ENCODE measurements at places on chromosomes 11 and 22.

- no peak for DNase-seq
Observed at GRCh38 chr22:27153386-27153785, 496.0 kb downstream of the MIAT start.

DNA sequence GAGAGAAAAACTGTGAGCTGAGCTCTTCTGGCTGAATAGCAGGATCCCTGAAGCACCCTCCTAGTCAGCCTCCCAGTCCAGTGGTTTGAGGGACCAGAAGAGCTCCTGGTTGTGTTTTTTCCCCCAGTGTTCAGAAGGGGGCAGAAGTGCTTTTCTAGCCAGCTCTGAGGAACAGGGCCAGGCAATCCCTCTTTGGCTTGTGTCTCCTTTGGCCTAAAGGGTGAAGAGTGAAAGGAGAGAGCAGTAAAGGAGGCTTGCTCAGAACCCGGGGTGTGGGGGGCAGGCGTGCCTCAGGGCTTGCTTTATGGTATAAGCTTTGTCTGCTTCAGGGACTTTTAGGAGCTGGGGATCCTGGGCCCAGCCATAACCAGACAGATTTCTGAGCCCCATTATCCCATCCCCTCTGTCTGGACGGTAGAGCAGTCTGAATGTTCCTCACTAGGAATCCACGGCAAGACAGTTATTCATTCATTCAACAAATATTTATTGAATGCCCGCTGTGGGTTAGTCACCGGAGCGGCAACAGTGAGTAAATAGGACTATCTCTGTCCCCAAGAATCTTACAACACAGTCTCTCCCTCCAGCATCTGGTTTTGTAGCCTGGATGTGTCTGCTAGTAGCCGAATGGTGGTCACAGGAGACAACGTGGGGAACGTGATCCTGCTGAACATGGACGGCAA is 14.5 kb downstream of the ACP2 start:
- DNase-seq: no peak

GRCh38 chr11:36376888-36377758 is 81.0 kb downstream of the PRR5L start:
- peak; percentile 69 for DNase-seq

DNA sequence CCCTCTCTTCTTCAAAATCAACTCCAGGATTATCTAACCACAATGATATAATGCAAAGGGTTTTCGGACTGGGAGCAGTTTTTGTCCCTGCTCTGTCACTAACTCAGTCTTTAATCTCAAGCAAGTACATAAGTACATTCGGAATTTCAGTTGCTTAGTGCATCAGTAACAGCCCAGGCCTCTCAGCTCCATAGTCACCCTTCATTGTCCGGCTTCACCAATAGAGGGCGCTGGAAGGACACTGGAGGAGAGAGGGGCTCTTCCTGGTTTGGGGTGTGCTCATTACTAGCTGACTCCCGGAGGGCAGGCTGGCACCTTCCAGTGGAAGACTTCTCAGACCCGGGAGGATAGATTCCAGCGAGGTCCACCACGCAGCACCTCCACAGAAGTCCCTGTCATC is 90.4 kb upstream of the PDGFD start:
- no peak for DNase-seq

DNA sequence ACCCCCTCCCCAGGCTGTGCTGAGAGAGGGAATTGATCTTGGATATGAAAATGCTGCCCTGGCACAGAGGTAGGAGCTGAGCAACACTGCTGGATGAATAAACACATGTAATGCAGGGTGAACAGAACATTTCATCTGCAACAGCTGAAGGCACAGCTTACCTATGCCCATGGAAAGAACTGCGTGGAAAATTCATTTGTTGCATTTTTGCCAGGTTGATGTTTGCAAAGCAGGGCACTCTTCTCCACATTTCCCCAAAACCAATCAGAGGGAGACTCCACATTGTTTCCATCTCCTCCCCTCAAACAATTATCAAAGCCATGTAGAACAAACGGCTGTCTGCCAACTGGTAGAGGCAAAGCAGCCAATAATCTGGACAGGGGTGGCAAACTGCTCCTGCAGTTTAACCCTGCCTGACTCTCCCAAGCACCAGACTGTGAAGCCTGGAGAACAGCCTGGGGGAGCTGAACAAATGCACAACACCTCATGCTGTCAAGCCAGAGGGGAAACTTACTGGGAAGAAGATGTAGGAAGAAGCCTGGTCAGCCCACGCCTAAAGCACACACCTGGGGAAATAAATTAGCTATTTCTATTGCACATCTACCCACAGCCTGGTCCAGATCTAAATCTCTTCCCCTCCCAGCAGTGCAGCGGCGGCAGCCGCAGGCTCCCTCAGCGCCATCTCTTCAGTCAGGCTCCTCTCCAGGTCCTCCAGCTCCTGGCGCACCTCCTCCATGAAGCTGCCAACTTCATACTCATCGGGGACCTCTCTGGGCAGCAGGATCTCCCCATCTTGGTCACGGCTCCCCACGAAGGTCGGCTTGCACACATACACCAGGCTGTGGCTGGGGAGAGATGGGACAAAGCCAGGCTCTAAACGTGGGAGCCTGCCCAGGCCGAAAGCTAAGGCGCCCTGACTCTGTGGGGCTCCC is 44.3 kb downstream of the DKK3 start:
- DNase-seq: no peak

GRCh38 chr11:61120099-61120705 is 17.9 kb downstream of the CD5 start:
- no peak for DNase-seq

DNA sequence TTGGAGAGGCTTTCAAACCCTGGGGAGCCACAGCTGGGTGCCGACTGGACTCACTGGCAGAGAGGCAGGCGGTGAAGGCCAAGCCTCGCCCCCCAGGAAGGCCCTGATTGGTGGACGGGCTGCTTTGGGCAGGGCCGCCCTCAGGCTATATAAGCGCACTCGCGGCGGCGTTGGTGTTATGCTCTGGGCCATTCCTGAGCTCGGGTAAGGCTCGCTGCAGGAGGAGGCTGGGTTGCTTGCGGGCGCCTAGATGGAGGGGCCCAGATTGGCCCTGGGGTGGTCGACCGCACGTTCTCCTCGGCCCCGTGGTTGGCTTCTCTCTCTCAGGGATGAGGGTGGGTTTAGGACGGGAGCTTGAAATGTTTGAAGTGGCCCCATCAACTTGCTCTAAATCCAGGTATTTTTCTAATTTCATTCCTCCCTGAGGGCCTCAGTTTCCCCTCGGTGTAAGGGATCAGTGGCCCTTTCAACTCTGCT is at the start of gene SPDYC:
Gene SPDYC (plus strand): TSS at position 176 of the 477 bp plus-strand sequence. CDS start 1,125 bp downstream, outside the sequence.
- no peak for DNase-seq

DNA sequence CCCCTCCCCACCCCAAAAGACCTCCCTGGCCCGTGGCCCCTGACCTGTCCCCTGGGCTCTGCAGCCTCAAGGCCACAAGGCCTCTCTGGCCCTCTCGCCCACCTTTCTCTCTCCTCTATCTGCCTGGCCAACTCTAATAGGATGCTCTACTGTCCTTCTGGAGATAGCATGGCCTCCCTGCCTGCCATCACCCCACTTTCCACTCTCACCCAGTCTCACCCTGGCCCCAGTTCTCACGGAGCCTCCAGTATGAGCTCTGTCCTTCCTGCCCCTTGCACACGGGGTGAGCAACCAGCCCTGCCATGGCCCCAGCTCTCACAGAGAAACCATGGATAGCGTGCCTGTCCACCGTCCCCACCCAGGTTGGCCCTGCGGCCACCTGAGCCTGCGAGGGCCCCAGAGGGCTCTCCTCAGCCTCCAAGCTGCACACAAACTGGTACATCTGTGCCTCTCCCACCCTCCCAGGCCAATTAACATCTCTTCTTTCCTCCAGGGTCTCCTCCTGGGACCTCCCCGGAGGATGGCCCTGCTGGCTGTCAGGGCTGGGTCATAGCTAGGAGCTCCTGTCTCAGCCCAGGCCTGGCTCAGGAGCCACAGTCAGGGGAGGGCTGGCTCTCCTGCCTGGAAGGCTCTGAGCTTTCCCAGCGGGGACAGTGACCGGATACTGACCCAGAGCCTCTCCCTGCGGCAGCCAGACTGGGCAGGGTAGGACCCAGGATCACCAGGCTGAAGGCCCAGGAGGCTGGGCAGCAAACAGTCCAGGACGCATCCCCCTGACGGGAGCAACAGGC is 22.3 kb downstream of the RTN4R start:
- DNase-seq: no peak

GRCh38 chr11:64110465-64111375 is 55.2 kb downstream of the MACROD1 start:
- no peak for DNase-seq

GRCh38 chr11:74185285-74185684 is 14.2 kb downstream of the PPME1 start:
- DNase-seq: no peak

- DNase-seq: no peak
Observed at GRCh38 chr11:108242422-108242821, 19.6 kb downstream of the ATM start.

DNA sequence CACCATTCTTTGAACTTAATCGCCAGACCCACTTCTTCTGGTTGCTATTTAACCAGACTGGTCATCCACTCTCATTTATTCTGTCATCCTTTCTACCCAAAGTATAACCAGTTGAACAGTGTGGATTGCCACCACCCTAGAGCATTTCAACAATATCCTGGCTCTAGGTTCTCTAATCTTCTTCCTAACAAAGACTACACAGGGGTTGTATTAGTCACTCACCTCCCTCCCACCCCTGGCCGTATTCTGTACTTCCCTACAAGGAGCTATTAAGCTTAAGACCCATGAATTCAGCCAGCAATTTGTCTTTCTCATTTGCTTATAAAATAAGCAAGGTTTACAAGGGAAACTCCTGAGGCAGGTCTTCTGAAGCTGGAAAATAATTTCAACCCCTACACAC is 46.9 kb upstream of the CEP126 start:
- no peak for DNase-seq

GRCh38 chr11:128888034-128888985 is 2.8 kb upstream of the KCNJ5 start:
- DNase-seq: no peak

DNA sequence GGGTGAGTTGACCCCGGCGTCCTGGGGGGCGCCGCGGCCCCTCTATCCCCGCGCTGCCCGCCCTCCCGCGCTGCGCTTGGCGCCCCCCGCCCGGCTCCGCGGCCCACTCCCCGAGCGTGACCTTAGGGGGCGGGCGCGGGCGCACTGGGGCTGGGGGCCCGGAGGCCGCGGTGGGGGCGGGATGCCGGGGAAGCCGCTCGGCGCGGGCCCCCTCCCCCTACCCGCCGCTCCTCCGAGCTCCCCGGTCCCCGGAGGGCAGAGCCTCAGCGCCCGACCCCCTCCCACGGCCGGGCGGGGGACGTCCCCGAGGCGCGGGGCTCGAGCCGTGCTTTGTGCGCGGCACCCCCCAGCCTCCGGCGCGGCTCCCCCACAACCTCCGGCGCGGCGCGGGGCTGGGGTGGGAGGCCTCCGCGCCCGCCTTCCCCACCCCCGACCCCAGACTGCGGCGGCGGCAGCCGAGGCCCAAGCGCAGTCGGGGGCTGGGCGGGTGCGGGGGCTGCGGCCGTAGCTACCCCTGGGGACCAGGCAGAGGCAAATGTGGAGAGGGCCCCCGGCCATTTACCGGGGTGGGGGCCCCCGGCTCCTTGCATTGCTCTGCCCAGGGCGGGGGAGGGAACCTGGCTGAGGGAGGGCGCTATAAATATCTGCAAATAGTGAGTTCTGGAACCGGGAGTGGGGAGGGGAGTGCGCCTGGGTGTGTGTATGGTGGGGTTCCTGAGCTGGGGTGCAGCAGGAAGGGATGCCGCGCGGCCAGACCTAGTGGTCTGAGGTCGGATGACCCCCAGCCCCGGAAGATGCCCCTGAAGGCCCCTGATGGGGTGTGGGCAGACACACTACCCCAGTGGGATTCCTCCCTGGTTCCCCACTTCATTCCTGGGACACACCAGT is 988 bp downstream of the MGAT3 start:
- DNase-seq: no peak

DNA sequence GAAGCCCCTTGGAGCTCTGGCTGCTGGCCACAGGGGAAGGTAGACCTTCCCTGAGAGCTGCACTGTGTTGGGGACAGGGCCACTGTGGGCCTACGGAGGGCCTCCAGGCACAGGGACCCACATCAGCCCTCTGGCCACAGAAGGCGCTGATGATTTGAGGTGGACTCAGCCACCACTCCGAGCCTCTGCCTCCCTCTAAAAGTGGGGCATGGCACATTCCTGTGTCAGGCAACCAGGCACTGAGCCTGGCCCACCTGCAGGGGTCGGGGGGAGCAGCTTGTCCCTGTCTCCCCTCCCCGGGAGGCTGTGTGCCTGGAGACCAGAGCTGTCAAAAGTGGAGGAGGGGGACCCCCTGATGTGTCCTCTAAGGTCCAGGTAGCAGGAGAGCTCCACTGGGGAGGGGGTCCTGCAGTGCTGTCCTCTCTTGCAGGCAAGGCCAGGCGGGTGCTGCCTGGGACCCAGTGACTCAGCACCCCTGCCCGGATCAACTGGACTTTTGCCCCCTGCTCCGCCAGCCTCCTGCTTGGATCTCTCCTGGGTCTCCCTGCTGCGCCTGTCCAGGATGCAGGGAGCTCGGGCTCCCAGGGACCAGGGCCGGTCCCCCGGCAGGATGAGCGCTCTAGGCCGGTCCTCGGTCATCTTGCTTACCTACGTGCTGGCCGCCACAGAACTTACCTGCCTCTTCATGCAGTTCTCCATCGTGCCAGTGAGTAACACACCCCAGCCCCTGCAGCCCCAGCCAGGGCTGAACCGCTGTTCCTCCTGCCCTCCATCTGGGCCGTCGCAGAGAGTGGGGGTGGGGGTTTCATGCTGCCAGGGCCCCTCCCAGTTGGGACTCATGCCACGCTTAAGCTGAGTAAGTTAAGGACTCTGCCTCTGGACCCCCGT is 17.5 kb upstream of the CDKN1C start:
- no peak for DNase-seq

GRCh38 chr11:126637795-126638175 is 282.3 kb downstream of the ST3GAL4 start:
- no peak for DNase-seq

DNA sequence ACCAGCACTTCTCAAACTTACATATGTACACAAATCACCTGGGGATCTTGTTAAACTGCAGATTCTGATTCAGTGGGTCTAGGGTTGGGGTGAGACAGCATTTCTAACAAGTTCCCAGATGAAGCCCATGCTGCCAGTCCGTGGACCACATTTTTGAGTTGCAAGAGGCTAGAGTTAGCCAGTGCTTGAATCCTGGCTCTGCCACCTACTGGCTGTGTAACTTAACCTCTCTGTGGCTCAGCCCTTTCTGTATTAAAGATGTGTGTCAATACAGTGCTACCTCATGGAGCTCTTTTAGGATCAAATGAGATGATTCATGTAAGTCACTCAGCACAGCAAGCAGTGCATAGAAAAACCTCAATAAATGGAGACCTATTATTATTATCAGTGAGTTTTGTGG is 90.2 kb upstream of the ISX start:
- DNase-seq: no peak

DNA sequence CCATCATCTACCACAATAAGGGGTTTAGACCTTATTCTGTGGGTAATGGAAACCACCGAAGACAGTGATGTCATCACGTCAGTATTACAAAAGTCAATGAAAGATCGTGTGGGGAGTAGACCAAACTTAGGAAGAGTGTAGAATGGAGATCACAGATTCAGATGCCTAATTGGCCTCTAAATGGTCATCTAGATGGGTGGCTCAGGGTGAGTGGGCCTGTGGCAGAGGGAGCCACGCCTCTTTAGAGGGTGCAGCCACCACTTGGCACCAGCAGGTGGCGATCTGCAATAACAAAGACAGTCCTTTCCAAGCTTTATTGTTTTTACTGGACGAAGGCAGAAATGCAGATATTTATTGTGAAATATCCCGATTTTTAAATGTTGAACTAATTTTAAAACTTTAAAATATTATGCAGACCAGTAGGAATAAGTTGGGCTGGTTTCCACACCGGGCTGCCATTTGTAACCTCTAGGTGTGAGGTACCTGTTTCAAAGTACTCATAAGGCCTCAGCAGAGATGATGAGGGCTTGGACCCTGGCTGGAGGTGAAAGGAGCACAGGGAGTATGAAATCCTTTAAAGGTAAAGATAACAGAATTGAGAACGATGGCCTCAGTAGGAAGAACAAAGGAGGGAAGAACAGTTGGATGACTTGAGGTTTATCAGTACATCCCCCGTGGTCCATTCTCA is 222.0 kb downstream of the DBX1 start:
- no peak for DNase-seq
